Muscle of arm (tissue), 14 donors: ENCODE measurements at places on chromosomes 7 and 10. TPM values are rescaled to one million over a fixed set of nuclear protein-coding genes. Genes with fewer than 3 reads are reported as not detected.

The ABCB4 gene
- polyA plus RNA-seq, result 0.34 TPM

The TRPV5 gene
- 0.18 TPM for polyA plus RNA-seq

The BET1 gene
- 44.3 TPM for polyA plus RNA-seq

The TMEM225B gene
- 0.91 TPM for polyA plus RNA-seq
